ENCODE measurements at places on chromosomes 11 and 22. TPM values are rescaled to one million over a fixed set of nuclear protein-coding genes. Genes with fewer than 3 reads are reported as not detected.

Gene FAM227A
- total RNA-seq = 0.79 TPM

Gene KCNJ11
- 9.2 TPM for total RNA-seq

Gene PANX3
- not detected for total RNA-seq

Gene CCDC116
- 0.34 TPM for total RNA-seq

Gene OR51I1
- not detected for total RNA-seq

Gene CFAP300
- total RNA-seq = 1.1 TPM

Gene GLYAT
- not detected for total RNA-seq

Gene LARGE2
- not detected for total RNA-seq

GRCh38 chr11:105781807-105782206 is 171.9 kb downstream of the GRIA4 start:
- no peak for DNase-seq

DNA sequence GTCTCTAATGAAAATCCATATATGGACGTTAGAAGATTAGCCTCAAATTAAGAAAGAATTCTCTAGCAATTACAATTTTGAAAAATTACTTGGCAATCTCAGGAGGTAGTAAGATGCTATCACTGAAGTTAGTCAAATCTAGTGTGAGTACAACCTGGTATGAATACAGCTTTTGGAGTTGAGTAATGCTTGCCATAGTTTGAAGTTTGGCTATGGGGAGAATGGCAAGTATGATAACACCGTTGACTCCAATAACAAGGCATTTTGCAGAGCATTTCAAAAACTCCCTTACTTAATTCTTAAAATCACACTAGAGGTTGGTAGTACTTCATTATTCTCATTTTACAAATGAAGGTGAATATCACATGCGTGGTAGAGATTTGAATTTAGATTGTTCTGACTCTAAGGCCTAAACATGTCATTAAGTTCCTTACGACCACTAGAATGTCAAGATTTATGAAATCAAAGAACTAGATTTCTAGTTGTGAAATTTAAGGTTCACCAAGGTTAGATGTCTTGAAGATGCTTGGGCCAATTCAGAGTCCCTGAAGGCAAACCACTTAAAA is 355.4 kb downstream of the ETS1 start:
- DNase-seq = no peak

DNA sequence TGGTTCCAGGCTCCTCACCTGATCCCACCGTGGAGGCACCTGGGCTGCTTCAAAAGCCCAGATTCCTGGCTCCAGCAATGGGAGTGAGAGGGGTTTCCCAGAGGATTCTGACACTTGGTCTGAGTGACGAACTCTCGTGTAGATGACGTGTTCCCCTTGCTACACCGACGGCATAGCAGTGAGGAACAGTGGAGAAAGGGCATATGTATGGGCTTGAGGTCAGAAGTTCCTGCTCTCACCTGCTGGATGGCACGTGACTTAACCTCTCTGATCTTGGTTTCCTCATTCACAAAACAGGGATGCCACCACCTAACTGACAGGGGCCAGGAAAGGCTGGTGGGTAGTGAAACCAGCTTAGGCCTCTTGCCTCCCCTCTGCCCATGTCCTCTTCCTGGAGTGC is 30.0 kb upstream of the ARFGAP3 start:
- DNase-seq = no peak

DNA sequence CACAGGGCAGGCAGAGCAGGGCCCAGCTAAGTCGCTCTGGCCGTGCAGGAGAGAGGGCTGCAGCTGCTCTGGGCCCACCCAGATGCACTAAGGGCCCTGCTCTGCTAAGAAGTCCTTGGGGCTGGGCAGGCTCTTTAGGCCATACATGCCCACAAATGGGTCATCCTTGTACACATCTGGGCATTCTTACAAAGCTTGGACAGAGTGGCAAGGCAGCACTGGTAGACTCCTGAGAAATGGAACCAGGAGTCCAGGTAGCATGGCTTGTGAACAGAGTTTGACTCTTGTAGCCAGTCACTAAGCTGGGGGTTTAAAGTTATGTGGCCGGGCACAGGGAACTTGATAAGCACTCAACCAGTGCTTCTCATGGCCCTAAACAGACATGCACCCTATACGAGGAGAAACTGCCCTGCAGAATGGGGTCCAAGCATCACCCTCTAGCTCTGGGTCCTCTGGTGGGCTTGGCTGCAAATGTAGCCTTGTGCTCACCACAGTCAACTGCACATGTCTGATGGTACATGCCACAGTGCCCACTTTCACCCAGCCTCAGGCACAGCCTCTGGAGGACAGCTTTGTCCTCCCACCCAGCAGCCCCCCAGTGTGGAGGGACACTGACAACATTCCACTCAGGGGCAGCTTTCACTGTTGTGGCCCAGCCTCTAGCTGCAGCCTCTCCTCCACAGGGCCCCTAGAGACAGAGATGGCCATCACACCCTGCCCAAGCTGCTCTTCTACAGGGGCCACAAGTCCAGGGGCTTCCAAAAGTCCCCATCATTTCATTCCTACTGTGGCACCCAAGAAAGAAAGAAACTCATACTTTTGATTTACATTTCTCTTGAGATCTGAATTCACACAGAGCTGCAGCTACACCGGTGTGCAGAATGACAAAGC is 75.2 kb downstream of the DGCR2 start:
- DNase-seq = no peak

GRCh38 chr11:128196235-128196634 is 391.1 kb downstream of the ETS1 start:
- DNase-seq = no peak

DNA sequence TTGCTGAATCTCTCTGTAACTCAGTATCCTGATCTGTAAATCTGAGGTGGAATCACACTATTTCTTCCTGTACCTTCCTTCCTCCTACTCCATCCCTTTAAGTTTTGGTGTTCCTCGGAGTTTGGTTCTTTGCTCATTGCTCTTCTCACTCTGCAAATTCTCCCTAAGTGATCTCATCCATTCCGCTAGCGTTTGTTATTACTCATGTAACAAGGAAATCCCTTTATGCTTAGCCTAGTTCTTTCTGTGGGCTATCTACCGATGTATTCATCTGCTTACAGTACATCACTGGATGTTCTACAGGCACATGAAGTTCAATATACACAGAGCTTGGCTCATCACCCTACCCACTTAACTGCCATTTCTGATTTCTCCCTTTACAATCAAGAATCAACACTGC is 1.6 kb upstream of the CEP295 start:
- no peak for DNase-seq

GRCh38 chr22:32617271-32617670 is 142.7 kb downstream of the FBXO7 start:
- no peak for DNase-seq

GRCh38 chr11:64854534-64855502 is 10.4 kb upstream of the CDC42BPG start:
- DNase-seq = peak; percentile 91

- DNase-seq = peak; percentile 58
Observed at GRCh38 chr11:116193321-116194131, 579.3 kb downstream of the BUD13 start.

DNA sequence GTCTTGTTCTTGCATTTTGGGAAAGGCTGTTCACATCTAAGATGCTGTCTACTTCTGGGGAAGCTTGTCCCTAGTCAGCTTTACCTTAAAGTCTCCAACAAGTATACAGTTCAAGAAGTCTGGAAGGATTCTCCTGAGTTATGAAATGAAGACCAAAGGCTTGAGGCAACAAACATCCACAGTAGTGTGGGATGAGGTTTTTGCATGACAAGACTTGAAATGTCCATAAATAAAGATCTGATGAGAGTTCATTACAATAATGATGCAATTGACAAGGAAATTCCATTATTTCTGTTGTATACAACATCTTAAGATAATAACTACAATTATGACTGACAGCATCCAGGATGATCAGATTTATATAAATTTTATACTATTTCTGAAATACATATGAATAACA is 21.3 kb upstream of the KDM4E start:
- no peak for DNase-seq

GRCh38 chr11:11182261-11182660 is 170.8 kb downstream of the CSNK2A3 start:
- DNase-seq = no peak

DNA sequence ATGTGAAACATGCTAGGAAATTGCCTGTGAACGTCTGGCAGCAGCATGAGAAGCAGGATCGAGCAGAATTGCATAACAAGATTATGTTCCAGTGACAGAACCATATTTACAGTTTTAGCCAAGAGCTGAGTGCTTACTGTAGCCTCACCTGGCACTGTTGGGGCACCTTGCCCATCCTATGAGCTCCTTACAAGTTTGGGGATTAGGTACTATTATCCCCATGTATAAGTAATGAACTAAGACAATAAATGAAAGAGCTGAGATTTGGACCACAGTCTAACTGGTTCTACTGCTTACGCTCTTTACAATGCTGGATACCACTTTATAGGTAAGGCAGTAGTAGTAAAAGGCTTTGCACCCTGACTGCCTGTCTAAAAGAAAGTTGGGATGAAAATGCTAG is 17.1 kb upstream of the PATE1 start:
- DNase-seq = no peak

DNA sequence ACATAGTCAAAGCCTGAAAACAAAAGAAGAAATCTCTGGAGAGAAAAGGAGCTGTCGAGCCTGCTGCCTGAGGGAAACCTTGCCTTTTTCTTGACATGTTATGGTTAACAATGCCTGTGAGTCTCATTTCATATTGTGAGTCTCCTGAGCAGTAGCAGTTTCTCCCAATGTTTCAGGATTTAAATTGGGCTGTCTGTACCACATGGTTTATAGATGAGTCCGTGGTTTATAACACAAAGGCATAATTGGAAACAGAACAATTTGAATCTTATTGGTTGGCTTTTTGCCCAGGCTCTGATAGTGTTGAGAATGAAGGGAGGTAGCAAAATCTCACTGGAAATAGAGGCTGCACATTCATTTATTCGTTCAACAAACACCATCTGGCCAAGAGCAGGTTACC is 540.9 kb downstream of the RAB38 start:
- DNase-seq = no peak

DNA sequence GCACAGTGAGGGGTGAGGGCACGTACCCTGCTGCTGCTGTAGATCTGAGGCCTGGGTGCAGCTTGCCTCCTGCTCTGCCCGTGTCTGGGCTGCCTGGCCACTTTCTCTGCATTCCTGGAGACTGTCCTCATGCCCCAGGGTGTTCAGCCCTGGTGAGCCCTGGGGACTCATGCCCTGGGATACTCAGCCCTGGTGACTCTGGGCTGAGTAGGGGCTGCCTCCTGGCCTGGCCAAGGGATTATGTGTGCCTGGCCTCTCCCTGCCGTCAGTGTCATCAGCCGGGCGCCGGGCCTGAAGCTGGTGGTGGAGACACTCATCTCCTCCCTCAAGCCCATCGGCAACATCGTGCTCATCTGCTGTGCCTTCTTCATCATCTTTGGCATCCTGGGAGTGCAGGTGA is 94.7 kb downstream of the CACNA1I start:
- DNase-seq = no peak

DNA sequence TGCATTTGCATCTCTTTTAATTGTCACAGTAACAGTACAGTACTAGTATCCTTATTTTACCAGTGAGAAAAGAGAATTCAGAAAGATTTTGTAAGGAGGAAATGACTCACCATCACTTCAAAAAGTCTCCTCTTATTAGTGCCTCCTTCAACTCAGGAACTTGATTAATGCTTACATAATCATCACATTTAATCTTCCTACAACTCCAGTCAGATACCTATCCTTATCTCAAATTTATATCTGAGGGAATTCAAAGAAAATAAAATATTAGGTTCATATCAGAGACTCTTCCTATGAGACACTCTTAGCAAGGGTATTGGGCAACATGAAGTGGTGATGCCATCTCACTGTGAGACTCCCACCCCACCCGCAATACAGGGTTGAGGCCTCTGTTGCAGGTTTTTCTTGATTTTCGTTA is 26.1 kb upstream of the CTSC start:
- no peak for DNase-seq

- peak; percentile 73 for DNase-seq
Observed at GRCh38 chr22:17972385-17973191, 51.8 kb downstream of the MICAL3 start.

GRCh38 chr11:24064309-24064903 is 432.4 kb upstream of the LUZP2 start:
- no peak for DNase-seq
